ENCODE measurements at places on chromosomes 4 and X. TPM values are rescaled to one million over a fixed set of nuclear protein-coding genes. Genes with fewer than 3 reads are reported as not detected.

Gene TLR8
- 1.1 TPM for total RNA-seq

Gene SMR3B
- not detected for total RNA-seq

Gene CLDN22
- not detected for total RNA-seq

Gene H2BW2
- not detected for total RNA-seq

Gene SPON2
- total RNA-seq: 15.6 TPM

Gene USP27X
- total RNA-seq: 1.9 TPM

Gene ANK2
- total RNA-seq: 289 TPM

Gene PPP4R3C
- total RNA-seq: not detected

Gene HHIP
- total RNA-seq: not detected

Gene TSPAN7
- total RNA-seq: 26.6 TPM

Gene RPS6KA3
- total RNA-seq: 33.5 TPM

Gene MAGEB17
- total RNA-seq: not detected

Gene CT55
- total RNA-seq: not detected

Gene GNL3L
- total RNA-seq: 25.5 TPM

Gene SRPK3
- total RNA-seq: 38.0 TPM

Gene KLB
- 0.13 TPM for total RNA-seq

Gene ADAMTS3
- 0.27 TPM for total RNA-seq

Gene GAGE12E
- not detected for total RNA-seq

Gene P2RY4
- total RNA-seq: not detected

Gene CENPI
- 0.51 TPM for total RNA-seq

Gene STATH
- not detected for total RNA-seq

Gene MAGEA2B
- total RNA-seq: not detected

Gene GPR78
- not detected for total RNA-seq

Gene RAB39B
- total RNA-seq: not detected

Gene PPEF2
- total RNA-seq: not detected

Gene PDZD4
- 2.6 TPM for total RNA-seq

All from Right ventricle myocardium superior (tissue), 1 donor.